ENCODE measurements at places on chromosomes 16 and 17.
A peak's percentile ranks its signal among the peaks of the same experiment; 100 is the strongest.

DNA sequence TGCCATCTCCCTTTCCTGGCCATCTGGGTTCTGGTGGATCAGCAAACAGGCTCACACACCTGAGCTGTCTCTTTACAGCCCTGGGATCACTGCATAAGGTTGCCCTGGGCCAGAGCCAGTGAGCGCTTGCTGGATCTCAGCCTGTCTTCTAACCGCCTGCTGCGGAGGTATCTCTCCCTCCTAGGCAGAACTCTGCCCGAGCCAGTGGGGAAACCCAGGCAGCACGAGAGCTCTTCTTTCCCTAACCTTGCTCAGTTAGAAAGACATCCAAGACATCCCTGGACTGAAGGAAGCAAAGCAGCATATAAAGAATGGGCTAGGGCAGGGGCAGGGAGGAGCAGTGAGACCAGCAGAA lies 6.4 kb downstream of the HAS3 start:
- no peak for DNase-seq

- no peak for DNase-seq
Observed at GRCh38 chr17:56774650-56775049, 59.1 kb downstream of the C17orf67 start.

DNA sequence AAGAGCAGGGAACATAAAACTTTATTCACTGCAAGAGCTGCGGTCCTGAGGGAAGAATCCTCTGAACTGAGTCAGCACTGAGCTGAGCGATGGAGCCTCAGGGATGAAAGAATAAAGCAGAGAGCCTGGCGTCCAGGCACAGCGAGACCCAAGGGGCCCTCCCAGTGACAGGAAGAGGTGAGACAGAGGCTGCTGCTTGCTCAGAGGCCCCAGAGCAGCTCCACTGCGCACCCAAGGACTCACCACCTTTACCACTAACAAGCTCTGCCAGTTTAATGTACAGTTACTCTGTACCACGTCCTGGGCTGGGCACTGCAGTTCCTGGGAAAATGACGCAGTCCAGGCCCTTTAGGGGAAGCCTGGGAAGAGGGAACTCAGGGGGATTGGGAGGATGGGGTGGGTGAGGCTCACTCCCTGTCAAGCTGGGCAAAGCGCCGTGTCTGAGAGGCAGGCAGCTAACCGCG lies 5.6 kb downstream of the GFAP start:
- DNase-seq: no peak

- no peak for DNase-seq
Observed at GRCh38 chr16:69858191-69859104, 92.7 kb upstream of the CLEC18A start.

GRCh38 chr16:73006026-73006425 lies 41.9 kb downstream of the ZFHX3 start:
- no peak for DNase-seq

DNA sequence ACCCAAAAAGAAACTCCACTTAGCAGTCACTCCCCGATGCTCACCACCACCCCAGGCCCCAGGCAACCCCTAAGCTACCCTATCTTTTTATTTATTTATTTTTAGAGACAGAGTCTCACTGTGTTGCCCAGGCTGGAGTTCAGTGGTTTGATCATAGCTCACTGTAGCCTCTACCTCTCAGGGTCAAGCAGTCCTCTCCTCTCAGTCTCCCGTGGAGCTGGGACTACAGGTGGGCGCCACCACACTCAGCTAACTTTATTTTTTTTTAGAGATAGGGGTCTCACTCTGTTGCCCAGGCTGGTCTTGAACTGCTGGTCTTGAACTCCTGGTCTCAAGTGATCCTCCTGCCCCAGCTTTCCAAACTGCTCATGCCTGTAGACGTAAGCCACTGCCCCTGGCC lies 14.7 kb upstream of the GLIS2 start:
- DNase-seq: no peak

DNA sequence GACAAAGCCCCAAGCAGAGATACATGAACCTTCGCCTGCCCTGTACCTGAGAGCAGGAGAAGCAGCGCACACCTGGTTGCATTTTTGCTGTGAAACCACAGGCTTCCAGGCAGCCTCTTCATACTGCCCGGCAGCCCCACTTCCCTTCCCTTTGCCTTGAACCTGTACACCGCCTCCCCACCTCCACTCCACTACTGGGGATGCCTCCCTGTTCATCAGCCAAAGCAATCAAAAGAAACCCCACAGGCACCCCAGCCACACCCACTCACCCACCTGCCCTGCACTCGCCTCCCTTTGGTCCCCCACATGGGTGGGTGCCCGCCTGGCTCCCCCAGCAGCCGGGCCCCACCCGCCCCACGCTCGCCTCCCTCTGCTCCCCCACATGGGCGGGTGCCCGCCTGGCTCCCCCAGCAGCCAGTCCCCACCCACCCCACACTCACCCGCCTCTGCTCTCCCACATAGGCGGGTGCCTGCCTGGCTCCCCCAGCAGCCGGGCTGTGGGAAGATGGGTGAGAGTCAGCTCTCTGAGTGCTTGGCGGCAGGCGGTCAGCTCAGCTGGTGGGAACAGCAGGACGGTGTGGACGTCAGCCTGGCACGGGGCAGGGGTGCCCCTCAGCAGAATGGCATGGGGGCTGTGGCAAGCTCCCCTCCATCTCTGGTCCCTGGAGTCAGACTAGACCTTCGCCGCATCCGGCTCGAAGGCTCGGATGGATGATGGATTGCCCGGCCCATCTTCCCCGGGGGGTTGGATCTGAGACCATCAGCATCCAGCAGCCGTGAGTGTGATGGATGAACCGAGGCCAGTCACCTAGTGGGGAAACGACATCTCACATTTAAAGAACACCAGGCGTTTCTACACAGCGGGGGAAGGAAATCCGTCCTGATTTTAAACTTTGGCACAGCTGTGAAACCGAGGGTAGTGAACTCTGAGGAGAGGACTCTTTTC lies 135.6 kb downstream of the BANP start:
- no peak for DNase-seq

DNA sequence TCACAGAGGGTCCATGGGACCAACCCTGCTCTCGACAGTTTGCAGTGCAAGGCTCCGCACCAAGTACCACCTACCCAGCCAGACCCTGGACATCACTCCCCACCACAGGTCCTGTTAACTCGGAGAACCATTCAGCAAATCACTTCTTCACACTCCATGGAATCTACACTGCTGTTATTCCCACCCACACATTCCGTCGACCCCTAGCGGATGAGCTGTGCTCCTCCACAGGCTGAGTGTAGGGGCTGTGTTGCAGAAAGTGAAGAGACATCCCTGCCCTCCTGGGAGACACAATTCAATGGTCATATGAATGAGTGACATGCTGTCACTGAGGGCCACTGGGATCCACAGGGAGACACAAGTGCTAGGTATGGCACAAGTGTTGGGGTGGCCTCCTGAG lies 27.5 kb downstream of the MPG start:
- no peak for DNase-seq

- DNase-seq: no peak
Observed at GRCh38 chr16:4319454-4320421, 3.9 kb downstream of the GLIS2 start.

DNA sequence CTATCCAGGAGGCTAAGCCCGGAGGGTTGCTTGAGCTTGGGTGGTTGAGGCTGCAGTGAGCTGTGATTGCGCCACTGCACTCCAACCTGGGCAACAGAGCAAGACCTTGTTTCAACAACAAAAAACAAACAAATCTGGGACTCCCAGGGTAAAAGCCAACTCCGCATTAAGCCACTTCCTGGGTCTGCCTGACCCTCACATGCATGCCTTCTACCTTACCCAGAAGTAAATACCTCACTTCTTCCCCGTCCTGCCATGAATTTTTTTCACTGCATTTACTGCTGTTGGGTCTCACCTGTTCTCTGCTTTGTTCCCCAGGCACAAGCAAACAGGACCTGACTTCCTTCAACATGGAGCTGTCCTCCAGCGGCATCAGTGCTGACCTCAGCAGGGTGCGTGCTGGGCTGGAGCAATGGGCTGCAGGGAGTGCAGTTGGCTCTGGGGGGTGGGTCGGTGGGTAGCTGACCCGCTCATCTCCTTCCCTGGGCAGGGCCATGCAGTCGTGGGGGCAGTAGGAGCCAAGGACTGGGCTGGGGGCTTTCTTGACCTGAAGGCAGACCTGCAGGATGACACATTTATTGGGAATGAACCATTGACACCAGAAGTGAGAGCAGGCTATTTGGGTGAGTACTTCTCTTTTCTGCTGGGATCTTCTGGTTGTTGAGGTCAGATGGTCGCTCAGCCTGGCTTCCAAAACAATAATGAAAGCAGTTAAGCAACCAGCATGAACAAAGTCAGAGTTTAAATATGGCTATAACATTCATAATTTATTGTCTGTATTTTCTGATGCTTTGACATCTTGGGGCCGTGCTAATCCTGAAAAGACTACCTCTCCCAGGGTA lies 16.4 kb downstream of the ITGAL start:
- DNase-seq: peak; percentile 34

GRCh38 chr16:22007509-22008214 lies at the start of gene MOSMO:
Gene MOSMO, plus strand, starts transcription at chr16:22008111. Its CDS starts 191 bp downstream, at chr16:22008302.
- peak; percentile 66 for DNase-seq

DNA sequence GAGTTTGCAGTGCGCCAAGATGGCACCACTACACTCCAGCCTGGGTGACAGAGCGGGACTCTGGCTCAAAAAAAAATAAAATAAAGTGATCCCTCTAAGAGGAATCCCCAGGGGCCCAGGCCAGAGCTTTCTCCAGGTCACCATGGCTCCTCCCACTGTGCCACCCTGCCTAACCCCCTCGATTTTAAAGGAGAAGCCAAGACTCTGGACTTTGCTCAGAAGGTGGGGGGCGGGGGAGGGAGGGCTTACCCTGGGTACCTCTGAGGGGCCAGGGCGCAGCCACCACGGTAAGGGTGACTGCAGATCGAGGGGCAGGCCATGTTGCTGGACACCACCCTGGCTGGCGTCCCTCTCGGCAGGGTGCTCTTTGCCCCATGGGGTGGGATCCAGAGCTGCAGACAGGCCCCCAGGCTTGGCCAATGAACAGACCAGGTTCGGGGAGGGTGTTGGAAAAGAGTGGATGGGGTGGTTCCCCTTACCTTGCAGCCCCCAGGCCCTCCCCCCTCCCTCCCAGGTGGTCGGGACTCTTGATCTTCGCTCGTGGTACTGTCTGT lies 455 bp upstream of the GRB7 start:
- DNase-seq: no peak

- no peak for DNase-seq
Observed at GRCh38 chr16:35195173-35195863, 1735.9 kb downstream of the TP53TG3F start.

- no peak for DNase-seq
Observed at GRCh38 chr16:73233846-73234424, 186.0 kb upstream of the ZFHX3 start.

DNA sequence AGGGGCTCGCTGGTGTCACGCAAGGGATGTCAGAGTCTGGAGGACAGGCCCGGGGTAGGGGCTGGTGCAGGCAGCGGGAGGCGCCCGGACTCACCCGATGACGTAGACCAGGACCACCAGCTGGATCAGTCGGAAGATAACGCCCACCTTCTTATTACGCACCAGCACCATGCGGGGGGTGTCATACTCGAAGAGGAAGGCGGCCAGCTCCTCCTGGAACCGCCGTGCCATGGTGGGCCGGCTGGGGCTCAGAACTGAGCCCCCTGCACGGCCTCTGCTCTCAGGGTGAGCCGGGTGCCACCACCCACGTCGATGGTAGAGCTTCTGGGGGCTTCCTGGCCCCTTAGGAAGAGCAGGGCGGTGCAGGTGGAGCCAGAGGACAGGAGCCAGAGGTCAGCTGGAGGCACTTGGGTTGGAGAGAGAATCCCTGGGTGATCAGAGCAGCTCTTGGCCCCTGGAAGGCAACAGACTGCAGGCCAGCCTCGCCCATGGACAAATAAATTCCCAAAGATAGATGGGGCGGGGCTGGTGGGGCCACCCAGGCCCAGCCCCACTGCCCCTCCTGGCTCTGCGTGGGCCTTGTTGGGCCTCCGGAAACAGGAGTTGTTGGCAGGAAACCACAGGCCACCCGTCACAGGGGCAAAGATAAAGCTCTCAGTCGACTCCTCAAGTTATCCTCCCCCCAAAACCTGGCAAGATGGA lies at the start of gene P2RX1:
TSS of gene P2RX1 (minus strand) at position 471 of the 702 bp plus-strand sequence. CDS start at position 231, 240 bp downstream.
- no peak for DNase-seq

DNA sequence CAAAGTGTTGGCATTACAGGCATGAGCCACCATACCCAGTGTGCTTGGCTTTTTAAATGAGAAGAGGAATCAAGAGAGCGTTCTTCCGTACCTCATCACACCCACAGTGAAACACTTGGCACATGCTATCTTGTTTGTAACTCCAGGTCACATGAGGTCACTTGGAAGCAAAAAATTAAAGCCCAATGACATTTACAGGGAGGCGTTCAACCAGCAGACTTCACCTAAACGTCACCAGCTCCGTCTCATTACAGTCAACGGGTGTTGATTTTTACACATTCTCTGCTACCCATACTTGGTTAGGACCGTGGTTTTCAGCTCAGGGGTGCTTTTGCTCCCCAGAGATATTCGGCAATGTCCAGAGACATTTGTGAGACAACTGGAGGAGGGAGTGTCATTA lies 127.0 kb downstream of the XYLT1 start:
- no peak for DNase-seq

- DNase-seq: no peak
Observed at GRCh38 chr17:69820876-69821473, 254.1 kb upstream of the KCNJ16 start.

DNA sequence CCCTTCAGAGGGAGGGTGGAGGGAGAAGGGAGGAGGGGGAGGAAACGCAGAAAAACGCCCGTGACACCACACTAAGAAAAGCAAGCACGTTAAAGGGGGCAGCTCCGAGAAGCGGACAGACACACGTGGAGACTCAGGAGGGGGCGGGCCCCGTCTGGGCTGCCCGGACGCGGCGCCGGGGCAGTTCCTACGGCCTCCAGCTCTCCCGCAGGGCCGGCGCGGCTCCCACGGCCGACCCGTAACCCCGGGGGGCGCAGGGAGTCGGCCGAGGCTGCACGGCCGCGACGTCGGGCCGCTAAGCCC lies 362 bp downstream of the KLHDC4 start:
- DNase-seq: no peak

- DNase-seq: no peak
Observed at GRCh38 chr16:66693149-66693548, 3.4 kb downstream of the CMTM4 start.

DNA sequence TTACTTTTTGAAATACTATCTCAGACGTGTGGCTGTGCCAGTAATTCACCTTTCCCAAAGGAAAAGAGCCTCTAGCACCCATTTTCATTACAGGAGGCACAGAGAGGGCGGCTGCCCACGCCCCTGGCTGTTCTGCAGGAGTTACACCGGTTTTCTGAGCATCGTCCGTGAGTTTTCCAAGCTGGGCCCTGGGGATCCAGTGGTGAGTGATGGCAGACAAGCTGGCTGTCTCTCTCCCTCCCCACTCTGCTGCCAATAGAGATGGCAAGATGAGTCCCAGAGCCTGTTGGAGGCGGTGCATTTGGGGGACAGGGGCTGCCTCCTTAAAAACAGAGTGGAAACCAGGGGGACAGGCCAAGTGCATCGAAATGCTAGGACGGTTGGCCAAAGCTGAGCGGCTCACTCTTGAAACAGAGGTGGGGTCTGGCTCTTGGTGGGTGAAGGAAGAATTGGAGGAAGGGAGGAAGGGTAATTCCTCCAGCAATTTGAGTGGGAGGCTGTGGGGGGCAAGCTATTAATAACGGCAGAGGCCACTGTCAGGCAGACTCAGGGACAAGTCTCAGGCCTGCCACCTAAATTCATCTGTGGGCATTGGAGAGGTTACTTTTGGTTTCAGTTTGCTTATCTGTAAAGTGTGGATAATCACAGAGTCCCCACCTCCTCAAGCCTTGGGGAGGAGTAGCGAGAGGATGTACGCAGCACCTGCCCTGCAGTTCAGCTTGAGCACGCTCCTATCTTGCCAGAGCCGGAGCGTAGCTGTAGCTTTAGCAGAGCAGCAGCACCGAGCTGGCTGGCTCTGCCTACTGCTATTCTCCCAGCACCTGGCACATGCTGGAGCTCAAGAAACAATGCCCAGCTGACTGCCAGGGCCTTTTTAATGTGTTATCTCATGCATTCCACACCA lies 7.5 kb upstream of the NOS2 start:
- DNase-seq: no peak

- DNase-seq: no peak
Observed at GRCh38 chr17:81219476-81220180, 3.1 kb downstream of the CEP131 start.

Measured in WTC11 (cell line).